ENCODE measurements at places on chromosomes 6 and 20.

DNA sequence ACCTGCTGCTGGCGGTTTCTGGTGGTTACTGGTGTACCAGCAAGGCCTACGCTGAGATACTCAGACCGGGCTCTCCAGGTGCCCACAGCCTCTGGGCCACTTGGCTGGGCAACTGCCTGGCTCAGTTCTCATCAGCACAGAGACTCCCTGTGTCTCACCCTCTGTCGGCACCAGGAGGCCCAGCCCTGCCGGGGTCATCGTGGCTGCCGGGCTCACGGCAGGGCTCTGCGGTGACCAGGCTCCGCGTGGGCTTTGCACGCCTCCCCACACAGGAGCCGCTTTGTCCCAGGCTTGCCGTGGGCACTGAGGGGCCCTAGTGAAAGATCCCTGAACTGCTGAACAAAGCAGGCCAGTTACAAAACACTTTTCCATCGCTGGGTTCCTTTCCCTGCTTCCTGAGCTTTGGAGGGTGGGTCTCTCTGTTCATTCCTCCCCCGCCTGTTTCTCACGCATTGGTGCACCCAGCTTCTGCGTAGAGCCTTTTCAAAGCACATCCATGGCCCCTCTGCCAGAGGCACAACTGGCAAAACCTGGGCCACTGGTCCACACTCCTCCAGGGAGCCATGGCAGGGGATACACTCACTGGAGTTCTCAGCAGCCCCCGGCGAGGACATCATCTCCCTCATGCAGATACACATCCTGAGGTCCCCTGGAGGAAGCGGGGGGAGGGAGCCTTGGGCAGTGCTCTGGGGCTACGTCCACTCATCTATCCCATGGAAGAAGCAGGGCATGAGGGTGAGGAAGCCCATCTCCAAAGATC is 117.0 kb downstream of the NFATC2 start:
- no peak for DNase-seq

- DNase-seq, result no peak
Observed at GRCh38 chr6:113142671-113143174, 714.4 kb upstream of the MARCKS start.

GRCh38 chr6:84449220-84449619 is 221.8 kb upstream of the CEP162 start:
- DNase-seq, result no peak

- DNase-seq, result no peak
Observed at GRCh38 chr20:46485431-46485830, 27.9 kb downstream of the ZNF334 start.

GRCh38 chr6:75115481-75115880 is 90.4 kb downstream of the COL12A1 start:
- no peak for DNase-seq

DNA sequence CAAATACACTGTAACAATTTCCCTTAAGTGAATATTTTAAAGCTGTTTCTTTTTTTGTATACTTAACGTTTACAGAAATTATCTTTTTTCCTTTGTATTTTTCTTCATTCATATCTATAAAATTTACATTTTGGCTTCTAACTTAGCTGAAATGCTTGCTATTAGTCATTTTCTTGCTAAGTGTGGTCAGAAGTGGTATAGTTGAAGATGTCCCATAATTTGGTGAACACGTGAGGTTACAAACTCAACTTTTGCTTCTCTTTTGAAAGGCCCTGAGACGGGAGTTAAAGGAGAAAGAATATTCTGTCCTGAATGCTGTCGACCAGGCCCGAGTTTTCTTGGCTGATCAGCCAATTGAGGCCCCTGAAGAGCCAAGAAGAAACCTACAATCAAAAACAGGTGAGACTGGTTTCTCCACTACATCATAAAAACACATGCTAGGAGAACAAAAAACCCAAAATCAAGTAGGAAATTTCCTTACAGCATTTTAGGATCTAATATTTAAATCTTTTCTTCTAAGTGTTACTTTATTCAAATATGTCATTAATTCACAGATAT is 445.0 kb downstream of the UTRN start:
- DNase-seq, result no peak

GRCh38 chr6:16043171-16044135 is 85.4 kb upstream of the MYLIP start:
- DNase-seq, result no peak

DNA sequence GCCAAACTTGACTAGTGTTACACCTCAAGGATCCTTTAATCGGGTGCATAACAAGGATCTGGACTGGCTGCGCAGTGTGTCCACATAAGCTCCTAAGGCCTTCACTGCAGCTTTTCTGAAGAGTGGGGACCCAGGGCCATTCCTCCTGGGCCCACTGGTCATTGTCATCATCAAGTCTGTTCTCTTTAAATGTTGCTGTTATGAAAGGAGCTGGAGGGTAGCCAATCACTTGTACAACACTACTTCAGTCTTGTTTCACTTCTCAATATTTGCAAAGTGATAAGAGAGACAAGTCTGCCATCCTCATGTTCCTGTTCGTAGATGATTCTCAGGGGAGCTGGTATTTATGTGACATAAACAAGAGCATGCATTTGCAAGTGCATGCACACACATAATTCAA is 149.8 kb downstream of the SYNDIG1 start:
- DNase-seq, result no peak
